A549 (cell line): ENCODE measurements at places on chromosomes 16 and 17. TPM values are rescaled to one million over a fixed set of nuclear protein-coding genes. Genes with fewer than 3 reads are reported as not detected.

DNA sequence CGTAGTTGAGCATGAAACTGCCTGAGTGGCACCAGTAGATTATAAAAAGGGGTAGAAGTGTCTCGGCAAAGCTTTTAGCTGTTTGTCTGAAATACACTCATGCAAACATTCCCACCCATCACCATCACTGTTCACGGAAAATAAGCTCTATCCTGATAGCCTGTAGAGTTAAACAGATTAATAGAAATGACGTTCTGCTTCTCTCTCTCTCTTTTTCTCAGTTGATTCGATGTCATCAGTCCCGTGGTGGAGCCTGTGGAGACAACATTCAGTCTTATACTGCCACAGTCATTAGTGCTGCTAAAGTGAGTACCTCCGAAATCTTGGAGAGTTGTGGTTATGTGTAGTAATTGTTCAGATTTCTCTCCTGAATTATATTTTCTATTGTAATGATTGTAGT lies 224.7 kb downstream of the BCAS3 start:
- no peak for DNase-seq

DNA sequence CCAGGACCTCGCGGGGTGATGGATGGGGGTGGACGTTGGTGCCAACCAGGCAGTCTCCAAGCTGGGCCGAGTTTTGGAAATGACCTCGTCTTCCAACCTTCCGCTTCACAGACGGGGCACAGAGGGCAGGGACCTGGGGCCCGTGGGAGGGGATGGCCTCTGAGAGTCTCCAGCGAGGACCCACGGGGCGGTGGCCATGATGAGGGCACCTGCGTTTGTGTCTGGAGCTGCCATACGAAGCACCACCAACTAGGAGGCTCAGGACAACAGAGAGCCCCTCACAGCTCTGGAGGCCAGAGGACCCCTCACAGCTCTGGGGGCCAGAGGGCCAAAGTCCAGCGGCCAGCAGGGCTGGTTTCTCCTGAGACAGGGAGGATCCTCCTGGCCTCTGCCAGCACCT lies 26.5 kb downstream of the SOX8 start:
- no peak for DNase-seq

DNA sequence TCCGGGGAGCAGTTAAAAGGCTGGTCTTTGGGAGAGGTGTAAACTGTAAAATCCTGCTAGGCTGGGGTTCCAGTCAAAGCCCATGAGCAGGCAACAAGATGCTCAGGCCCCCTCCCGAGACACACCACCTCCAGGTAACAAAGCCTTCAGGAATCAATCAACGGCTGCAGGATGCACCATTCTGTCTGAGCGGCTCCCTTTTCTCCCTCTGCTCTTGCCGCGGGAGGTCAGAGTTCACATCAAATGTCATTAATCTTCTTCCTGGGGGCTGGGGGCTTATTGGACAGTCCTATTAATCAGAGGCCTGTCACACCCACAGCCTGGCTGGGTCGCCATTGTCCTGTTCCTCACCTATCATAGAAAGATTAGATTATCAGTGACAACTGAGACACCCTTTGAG lies 11.9 kb upstream of the CCDC182 start:
- DNase-seq, result no peak

- no peak for DNase-seq
Observed at GRCh38 chr17:2598166-2598565, 4.7 kb downstream of the PAFAH1B1 start.

Gene MYH1
- polyA plus RNA-seq, result not detected in 3 replicates

Gene OR1F1
- 0.20 to 0.34 TPM (median 0.31 TPM) in 3 replicates for polyA plus RNA-seq

- no peak for DNase-seq
Observed at GRCh38 chr16:53781023-53781605, 77.2 kb downstream of the FTO start.

DNA sequence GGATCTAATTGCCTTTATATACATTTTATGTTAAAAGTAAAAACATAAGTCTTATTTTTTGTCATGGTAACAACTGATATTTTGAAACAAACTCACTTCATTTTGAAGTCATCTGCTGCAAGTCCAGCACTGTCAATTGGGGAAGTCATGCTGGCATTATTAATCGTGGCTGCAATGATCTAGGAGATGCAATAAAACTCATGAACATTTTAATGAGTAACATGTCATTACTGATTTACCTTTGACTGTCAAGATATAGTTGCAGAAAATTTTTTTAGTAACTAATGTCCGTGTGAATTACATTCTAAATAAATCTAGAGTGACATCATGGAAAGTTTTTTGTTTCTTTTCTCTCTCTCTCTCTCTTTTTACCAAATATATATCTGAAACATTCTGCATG lies 17.3 kb upstream of the KRT24 start:
- DNase-seq, result no peak

DNA sequence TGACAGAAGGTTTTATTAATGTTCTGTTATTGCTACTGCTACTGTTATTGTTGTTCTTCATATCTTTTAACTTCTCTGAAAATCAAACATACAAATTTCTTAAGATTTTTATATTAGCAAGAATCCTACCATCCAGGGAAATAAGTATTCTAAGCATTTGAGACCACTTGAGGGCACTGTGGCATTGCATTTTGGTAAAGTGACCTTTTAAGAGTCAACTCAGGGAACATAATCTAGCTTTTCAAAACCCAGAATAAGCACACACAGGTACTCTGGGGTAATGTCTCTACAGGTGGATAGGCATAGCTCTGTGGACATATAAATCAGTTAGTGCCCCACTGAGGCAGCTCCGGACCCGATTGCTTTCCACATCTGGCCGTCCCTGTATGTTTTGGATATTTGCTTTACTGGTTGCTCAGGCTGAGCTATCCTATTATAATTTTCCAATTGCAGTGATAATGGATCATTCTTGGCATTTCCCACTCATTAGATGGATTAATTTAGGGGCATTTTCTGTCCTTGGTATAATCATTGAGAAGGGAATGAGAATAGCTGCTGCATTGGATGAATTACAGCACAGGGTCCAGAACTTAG lies 1425.1 kb upstream of the CDH8 start:
- DNase-seq, result no peak

DNA sequence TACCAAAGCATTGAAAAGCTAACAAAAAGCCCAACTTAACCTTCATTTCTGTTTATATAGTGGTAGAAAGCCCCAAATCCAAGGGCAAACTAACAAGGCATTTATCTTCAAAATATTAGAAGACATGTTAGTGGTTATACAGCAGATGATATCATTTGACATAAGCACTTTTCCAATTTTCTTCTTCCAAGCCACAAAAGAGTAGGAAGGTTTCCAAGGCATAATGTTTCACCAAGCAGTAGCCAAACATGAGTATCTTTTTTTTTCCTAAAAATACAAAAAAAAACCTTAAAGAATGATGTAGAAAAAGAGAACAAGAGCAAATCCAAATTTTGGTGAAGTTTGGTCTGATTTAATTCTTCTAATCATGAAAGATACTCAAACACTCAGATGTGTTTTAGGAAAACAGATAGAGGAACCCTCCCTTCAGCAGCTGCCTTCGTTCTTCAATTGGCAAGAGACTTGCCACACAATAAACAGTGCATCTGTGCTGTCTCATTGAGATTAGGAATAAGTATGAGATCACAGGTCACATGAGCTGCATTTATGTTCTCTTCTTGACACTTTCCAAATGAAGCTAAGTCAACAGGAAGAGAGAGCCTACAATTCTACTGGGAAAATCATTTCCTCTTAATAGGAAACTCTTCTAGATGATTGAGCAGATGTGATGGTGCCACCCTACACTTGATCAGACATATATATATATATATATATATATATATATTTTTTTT lies 106.7 kb downstream of the TTC19 start:
- DNase-seq, result no peak

GRCh38 chr16:11792410-11793241 lies 4.4 kb downstream of the ZC3H7A start:
- no peak for DNase-seq

DNA sequence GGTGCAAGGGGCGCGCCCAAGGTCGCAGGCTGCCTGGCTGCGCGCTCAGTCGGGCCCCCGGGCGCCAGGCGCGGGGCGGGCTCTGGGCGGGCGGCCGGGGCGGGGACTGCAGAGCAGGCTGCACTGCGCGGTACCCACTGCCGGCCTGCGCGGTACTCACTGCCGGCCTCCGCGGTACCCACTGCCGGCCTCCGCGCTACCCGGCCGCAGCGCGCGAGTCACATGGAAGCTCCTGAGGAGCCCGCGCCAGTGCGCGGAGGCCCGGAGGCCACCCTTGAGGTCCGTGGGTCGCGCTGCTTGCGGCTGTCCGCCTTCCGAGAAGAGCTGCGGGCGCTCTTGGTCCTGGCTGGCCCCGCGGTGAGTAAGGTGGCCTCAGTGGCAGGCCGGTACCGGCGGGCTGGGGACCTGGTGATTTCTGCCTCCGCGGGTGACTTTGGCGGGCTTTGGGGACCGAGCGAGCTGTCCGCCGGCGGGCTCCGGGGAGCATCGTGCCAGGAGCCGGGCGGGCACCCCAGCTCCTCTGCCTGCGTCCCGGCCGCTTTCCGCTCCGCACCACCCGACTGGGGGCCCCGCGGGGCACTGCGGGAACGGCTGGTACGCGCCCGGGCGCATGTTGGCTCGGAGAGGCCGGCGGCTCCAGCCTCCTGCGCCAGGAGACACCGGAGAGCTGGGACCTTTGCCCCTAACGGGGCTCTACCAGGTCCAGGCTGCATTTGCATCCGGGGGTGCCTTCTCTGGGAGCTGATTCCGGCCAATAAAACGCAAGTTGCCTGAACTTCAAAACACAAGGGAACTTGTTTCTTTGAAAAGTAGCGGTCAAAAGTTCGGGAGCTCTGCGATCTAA lies at the start of gene SLC47A1:
TSS of gene SLC47A1 (plus strand) at position 137 of the 844 bp plus-strand sequence. CDS start at position 223, 86 bp downstream.
- peak; percentile 72 for DNase-seq

DNA sequence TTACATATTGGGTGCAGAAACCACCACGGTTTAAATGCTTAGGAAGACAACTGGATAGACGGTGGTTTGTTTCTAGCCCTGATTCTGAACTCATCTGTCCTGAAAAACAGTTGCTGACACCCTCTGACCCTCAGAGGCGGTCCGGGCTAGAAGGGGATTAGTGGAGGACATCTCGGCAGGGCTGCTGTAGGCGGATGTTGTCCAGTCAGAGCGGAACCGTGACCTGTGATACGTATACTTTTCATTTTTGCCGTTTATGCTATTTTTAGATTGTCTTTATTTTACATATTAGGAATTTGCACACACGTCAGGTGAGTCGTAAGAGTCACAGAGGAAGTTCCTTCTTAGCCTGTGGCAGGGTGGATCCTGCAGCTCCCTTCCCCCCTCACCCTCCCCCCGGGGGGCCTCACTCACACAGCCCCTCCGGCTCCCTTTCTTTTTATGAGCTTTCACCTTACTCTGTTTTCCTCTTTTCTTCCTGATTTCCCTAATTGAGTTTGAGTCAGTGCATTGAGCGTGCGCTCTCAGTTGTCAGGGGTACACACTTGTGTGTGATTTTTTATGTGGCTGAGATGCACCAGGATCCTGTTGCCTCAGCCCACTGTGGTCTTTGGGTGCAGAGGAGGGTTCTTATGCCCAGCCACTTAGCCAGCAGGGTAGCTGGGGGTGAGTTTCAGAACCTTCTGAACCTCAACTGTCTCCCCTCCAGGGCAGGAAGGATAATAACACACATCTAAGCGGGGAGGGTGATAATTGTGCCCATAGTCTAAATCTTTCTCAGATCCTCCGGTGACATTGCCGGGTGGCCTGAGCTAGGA lies 211.1 kb upstream of the CHMP6 start:
- no peak for DNase-seq

GRCh38 chr16:10565167-10565566 lies 15.2 kb downstream of the EMP2 start:
- DNase-seq, result no peak

- DNase-seq, result no peak
Observed at GRCh38 chr16:67963292-67963661, 5.2 kb downstream of the SLC12A4 start.

GRCh38 chr17:74325743-74326379 lies at the start of gene KIF19:
TSS of gene KIF19 (plus strand) at chr17:74326226. CDS start at chr17:74326350, 124 bp downstream.
- no peak for DNase-seq
